ENCODE measurements at places on chromosomes 6 and 20.

- DNase-seq = no peak
Observed at GRCh38 chr6:135030532-135031178, 24.0 kb downstream of the HBS1L start.

GRCh38 chr6:148316308-148316707 is 26.3 kb upstream of the SASH1 start:
- DNase-seq = no peak

- no peak for DNase-seq
Observed at GRCh38 chr20:33969563-33969962, 24.1 kb upstream of the RALY start.

DNA sequence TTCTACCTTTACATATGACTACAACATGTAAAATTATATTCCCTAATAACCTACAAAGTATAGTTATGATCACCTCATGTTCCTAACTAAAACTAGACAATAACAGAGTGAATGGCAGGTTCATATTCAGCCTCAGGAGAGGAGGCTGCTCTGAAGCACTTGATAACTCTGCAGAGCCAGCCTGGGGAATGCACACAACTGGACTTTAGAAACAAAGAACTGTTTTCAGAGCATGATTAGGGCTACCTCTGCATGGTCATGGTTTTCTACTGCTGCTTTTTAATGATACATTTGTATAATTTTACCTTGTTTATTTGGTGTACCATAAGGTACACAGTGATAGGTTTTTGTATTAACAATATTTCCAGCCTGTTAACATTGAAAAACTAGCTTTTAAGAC is 50.3 kb downstream of the TRPC4AP start:
- DNase-seq = no peak

DNA sequence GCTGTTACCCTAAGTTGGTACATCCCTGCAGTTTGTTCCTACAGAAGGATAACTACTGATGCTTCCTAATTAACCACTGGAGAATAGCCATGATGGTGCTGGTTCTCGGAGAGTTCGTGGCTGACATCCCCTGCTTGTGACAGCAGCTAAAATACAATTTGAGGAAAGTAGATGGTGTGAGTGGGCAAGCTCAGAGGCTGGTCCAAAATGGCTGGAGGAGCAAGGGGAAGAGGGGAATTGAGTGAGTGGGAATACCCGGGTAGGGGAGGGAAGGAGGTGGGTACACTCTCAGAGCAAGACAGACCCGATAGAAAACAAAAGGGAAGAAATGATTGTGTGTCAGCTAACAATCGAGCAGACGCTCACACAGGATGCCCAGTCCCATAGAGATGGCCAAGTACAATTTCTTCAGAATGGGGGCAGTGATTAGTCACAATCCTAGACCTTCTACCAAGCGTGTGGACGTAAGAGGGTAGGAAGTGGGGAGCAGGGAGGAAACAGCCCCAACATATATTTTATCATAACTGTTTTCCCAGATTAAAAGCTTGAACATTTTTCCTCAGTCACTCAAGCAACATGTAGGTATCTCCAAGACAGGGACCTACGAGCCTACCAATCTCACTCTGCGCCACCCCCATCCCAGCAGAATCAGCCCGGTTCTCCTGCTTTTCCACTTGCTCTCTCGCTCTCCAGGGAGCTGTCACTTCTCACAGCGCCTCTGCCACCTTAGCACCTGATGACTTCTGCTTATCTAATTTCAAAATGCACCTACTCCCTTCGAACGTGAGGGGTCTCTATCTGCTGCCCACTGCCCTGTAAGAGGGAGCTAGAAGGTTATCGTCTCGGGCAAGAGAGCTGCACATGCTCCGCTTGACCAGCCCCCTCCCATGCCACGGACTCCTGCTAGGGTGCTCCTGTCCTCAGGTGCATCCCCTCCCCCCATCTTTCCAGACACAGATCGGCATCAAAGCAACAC is 26.2 kb downstream of the RIPOR2 start:
- no peak for DNase-seq

DNA sequence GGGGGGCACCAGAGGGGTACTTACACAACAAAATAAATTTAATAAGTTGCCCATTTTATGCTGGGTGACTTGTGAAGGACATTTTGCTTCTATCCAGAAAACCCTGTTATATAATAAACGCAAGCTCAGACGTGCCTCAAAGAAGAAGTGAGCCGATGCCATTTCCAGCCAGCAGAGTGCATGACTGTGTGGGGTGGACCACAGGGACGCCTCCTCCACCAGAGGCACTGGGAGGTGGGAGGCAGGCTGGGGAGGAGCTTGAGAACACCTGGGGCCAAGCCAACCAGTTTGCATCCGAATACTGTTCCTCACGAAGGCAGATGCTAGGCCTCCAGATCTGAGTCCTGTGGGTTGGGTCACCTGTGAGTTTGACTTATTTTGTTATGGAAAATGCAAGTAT is 363.8 kb downstream of the RNGTT start:
- DNase-seq = no peak
